Spinal cord (tissue), 10 donors: ENCODE measurements at places on chromosomes 2 and 18. TPM values are rescaled to one million over a fixed set of nuclear protein-coding genes. Genes with fewer than 3 reads are reported as not detected.

KIF1A gene
- total RNA-seq, result 186 TPM

GRCh38 chr2:131085646-131086045 is 7.6 kb downstream of the FAM168B start:
- no peak for DNase-seq

- DNase-seq, result no peak
Measured at GRCh38 chr2:138298900-138299299, 202.7 kb upstream of the SPOPL start.

GRCh38 chr2:198054299-198054698 is 249.9 kb downstream of the PLCL1 start:
- no peak for DNase-seq

GRCh38 chr18:36465276-36465675 is 167.8 kb downstream of the FHOD3 start:
- no peak for DNase-seq

GRCh38 chr18:40013001-40013609 is 1941.9 kb upstream of the PIK3C3 start:
- DNase-seq, result no peak

- DNase-seq, result no peak
Measured at GRCh38 chr2:37020887-37021796, 54.8 kb upstream of the STRN start.

DNA sequence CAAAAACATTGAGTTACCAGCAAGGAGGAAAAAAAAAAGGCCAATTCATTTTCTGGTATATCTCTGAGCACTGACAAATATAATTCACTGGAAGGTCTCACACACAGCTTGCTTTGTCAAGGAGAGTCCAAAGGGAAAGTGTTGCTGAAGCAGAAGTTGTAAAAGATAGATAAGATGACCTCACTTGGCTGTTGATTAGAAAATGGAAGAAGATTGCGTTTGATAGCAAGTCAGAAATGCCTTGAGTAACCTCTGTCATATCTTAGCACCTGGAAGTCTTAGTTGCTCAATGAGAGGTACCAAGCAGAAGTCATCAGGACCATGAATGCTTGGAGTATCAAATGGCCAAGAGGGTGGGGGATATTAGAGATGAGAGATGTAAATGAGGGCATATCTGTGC is 105.2 kb downstream of the FSHR start:
- DNase-seq, result no peak

GRCh38 chr2:179410552-179411356 is 146.1 kb upstream of the SESTD1 start:
- peak; percentile 84 for DNase-seq

- DNase-seq, result no peak
Measured at GRCh38 chr2:122034777-122035176, 279.3 kb downstream of the TSN start.

- no peak for DNase-seq
Measured at GRCh38 chr2:48952143-48952542, 196.6 kb upstream of the LHCGR start.
